HuH-7 (cell line): ENCODE measurements at places on chromosomes 5 and 9.
A peak's percentile ranks its signal among the peaks of the same experiment; 100 is the strongest.

GRCh38 chr5:14250084-14250695 is 107.0 kb downstream of the TRIO start:
- DNase-seq: no peak

GRCh38 chr5:62780888-62781287 is 202.3 kb downstream of the LRRC70 start:
- peak; percentile 32 for DNase-seq

DNA sequence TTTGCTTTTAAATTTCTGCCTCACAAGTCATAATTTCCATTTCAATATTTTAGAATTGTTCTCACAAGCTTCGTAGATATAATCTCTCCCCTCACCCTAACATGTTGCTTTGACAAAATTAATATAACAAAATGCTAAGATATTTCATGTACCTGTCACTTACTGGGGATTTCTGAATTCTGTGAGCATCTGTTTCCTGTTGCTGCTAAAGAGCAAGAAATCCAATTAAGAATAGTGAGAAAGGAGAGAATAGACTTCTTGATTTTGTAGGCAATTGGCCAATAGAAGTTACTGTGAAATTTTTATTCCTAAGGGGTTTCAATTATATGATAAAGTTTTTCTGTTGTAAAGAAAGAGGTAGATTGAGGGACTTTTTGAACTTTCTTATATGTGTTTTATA is 796.5 kb upstream of the ARRDC3 start:
- DNase-seq: no peak

DNA sequence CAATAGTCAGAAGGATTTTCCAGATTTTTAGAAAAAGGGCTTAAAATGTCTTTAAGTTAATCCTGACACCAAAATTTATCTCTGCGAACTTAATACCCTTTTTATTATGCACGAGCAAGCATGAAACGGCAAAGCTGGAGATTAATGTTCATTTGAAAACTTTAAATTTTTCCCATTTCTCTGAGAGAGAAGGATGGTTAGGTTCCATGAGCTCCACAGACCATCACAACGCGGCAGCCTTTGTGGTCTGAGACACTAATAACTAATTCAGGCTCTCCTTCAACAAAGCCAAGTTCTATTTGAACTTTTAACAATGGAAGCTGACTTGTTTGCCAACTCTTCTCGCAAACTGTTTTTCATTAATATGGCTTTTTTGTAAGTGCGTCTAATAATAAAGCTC is 94.7 kb downstream of the MYO10 start:
- DNase-seq: no peak

GRCh38 chr5:67037171-67037570 is 159.4 kb downstream of the CD180 start:
- no peak for DNase-seq

- DNase-seq: no peak
These were observed 935.7 kb upstream of the NUDT12 start for GRCh38 chr5:104498281-104498680.

- no peak for DNase-seq
These were observed 42.7 kb downstream of the NR3C1 start for GRCh38 chr5:143360755-143361154.

DNA sequence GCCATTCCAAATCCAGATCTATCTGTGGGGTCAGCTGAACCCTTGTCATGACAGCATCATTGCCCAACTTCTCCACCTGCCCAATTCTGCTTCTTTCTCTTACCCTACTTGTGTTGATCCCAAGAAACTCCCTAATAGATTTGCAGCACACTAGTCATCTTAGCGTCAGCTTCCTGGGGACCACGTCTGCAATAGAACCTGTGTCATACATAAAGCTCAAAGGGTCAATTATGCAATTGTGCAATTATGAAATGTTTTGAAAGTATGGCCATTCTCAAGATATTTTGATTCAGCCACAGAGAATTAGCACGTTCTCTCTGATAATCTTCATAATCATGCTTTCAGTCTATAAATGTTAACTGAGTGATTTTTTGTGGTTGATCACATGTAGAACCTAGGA is 87.4 kb upstream of the PAPPA start:
- no peak for DNase-seq

GRCh38 chr5:36651761-36652685 is 45.6 kb downstream of the SLC1A3 start:
- DNase-seq: no peak

DNA sequence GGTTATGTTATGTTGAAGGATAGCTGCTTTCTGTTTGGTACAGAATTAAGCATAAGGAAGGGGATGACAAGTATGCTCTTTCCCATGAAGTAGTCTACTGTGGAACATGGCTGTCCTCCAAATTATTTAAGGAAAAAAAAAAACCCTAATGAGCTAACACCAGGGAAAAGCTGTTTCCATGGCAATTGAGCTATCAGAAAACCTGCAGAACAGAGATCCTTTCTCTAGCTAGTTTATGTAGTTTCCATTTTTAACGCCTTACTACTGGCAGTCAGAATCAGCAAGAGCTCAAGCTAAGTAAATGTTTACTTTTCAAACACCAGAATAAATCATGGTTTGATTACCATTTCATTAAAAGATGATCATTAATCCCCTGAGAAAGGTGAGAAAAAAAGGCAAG is 287.4 kb upstream of the TARS1 start:
- DNase-seq: no peak

DNA sequence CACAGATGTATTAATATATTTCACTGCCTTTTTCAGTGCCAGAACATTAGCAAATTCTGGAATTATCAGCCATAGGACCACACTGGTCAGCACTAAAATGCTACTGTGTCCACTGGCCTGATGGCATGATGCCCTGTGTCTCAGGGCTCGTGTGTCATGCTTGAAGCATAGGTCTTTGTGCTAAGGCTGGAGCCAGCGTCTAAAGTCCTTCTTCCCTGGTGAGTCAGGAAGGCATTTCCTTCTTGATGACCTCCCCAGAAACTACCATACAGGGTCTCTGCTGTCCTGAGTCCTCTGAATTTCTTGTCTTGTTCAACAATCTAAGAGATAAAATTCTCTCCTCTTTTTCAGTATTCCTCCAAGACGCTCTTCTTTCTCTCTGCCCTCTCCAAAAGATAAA is 489.9 kb downstream of the PSAT1 start:
- no peak for DNase-seq

- DNase-seq: no peak
These were observed 47.8 kb downstream of the RAPGEF1 start for GRCh38 chr9:131691969-131692611.

GRCh38 chr5:33639474-33639873 is 198.7 kb downstream of the TARS1 start:
- DNase-seq: no peak

DNA sequence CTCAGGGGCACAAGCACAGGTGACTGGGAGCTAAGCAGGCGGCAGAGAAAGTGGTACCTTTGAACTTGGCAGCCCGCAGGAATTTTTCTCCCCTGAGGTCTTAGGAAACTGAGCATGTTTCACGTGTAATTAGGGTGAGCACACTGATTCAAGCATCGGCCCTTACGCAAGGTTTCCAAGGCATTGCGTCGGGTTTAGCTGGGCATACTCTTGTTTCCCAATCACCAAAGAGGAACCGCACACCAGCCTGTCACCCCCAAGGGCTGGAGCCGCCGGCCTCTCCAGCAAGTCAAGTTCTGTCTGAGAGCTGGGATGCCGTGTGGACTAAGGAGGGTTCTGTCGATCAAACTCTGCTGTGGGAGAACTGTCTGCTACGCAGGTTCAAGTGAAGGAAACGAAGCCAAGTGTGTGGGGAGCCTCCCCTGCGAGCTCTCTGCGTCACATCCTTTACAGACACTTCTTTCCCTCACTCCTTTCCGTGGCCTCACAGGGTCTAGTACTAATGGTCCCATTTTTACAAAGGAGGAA is 53.0 kb downstream of the ERGIC1 start:
- DNase-seq: peak; percentile 48

DNA sequence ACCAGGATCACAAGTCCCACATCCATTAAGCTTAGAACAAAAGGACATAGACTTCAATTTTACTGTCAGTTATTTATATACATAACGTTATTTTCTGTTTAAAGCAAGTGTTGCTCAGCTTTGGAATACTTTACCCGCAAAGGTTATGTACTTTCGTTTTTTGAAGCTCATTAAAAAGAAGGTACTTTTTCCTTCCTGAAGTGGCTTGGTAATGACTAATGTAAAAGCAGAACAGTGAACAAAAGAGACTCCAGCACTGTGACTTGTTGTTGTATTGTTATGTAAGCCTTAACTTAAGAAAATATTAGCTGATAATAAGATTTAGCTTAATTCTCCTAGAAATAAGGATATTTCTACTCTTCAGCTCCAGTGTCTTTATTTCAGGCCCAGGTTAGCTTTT is 97.3 kb upstream of the SLCO6A1 start:
- no peak for DNase-seq

DNA sequence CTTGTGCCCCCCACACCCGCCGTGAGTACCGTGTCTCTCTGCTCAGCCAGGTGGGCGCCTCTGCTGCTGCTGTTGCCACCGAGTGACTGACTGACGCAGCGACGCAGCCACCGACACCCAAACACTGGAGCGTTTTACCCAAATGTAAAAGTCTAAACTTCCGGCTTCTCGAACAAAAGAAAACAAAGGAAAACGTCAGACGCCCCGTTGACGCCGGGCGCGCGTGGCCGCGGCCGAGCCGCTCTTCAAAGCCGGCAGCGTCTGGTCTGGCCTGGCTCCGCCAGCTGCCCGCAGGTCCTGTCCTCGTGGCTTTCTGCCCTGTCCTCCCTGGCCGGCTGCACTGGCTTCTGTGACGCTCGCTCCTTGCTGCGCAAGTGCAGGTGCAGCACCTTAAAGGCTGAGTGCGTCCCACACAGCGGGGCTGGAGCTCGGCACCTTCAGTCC is 41.4 kb upstream of the CLPTM1L start:
- peak; percentile 33 for DNase-seq

DNA sequence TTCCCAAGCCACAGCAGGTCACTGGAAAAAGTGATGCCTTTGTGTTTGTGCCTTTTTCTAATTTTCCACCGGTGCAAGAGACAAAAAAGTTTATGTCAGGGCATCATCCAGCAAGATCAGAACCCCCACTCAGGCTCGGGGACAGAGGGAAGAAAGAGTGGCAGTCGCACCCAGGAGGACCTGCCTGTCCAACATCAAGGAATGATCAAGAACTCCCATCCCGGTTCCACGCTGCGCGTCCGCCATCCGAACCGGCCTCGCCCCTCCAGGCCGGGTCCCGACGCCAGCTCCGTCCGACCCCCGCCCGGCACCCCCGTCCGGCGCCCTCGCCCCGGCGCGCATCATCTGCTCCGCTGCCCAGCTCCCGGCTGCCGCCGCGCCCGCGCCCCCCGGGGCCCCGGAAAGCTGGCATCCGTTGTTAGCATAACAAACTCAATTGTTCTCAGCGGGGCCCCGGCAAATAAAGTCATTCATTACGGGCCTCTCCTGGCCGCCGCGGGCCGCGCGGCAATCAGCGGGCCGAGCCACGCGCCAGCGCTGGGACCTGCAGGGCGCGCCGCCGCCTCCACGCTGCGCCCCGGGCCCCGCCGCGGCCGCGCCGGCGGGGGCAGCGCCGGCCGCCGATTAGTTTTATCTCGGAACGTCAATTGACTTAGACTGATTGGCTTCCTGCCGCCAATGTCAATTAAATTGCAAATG is 48.1 kb downstream of the PAX5 start:
- no peak for DNase-seq

DNA sequence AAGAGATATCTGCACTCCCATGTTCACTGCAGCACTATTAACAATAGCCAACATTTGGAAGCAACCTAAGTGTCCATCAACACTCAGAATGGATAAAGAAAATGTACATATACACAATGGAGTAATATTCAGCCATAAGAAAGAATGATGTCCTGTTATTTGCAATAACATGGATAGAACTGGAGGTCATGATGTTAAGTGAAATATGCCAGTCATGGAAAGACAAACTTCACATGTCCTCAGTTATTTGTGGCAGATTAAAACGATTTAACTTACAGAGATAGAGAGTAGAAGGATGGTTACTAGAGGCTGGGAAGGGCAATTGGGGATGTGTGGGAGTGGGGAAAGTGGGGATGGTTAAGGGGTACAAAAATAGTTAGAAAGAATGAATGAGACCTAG is 110.3 kb upstream of the PCSK5 start:
- DNase-seq: no peak

DNA sequence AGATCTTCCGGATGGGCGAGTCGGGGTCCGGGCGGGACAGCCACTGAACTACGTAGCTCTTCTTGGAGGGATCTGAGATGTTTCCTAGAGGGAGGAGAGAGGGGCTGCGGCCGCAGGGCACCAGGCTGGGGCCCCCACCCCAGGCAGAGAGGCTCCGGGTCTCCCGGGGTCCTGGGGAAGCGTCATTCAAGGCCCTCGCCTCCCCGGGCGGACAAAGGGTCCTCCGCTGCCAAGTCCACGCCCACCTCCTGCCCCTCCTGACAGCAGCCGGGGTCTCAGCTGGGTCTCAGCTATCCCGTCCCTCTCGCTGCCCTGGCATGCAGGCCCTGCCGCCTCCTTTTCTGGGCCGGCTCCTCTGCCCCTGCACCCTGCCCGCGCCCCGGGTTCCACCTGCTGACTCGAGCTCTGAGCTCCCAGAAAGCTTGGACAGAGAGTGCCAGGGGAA is 61.5 kb downstream of the ZNF354C start:
- DNase-seq: no peak

GRCh38 chr9:35110327-35110761 is 5.3 kb downstream of the ATOSB start:
- no peak for DNase-seq
